Sciatic nerve (tissue), 2 donors: ENCODE measurements at places on chromosomes 2 and 18. TPM values are rescaled to one million over a fixed set of nuclear protein-coding genes. Genes with fewer than 3 reads are reported as not detected.

The GRB14 gene
- total RNA-seq: 20.2 TPM

The SLC5A7 gene
- not detected for total RNA-seq

The ITGAV gene
- total RNA-seq: 106 TPM

The BOK gene
- total RNA-seq: 31.1 TPM

The ICA1L gene
- 18.4 TPM for total RNA-seq

The NDC80 gene
- 1.3 TPM for total RNA-seq

The C2orf81 gene
- 4.4 TPM for total RNA-seq

GRCh38 chr2:47520302-47520630 is 117.3 kb downstream of the MSH2 start:
- DNase-seq: no peak

GRCh38 chr18:50706199-50706598 is 113.6 kb downstream of the MRO start:
- no peak for DNase-seq

GRCh38 chr2:2876331-2877221 is 501.0 kb downstream of the EIPR1 start:
- DNase-seq: no peak

GRCh38 chr18:32831781-32832180 is 59.0 kb upstream of the KLHL14 start:
- no peak for DNase-seq

DNA sequence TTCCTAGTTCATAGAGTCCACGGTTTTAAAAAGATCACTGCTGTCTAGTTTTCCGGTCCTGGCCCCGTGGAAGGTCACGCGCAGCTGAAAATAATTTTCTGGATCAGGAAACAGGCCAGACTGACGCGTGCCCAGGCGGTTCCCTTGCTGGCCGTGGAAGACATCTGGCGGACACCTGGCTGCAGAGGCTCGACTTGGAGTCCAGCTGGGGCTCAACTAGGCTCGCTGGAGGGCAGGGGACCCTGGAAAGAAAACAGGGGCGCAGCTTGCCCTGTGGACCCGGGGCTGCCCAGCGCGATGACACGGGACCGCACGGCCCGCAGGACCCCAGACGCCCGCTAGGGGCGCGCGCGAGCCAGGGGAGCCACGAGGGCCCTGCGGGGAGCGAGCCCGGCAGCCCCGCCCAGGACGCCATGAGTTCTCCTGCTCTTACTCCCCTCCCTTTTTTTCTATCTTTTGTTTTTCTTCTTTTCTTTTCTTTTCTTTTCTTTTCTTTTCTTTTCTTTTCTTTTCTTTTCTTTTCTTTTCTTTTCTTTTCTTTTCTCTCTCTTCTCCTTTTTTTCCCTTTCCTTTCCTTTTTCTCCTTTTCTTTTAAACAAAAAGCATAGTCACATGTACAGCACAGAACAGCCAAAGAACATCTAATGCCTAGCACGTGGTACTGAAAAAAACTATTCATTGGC is 43.2 kb upstream of the UBE2F start:
- DNase-seq: peak; percentile 87

DNA sequence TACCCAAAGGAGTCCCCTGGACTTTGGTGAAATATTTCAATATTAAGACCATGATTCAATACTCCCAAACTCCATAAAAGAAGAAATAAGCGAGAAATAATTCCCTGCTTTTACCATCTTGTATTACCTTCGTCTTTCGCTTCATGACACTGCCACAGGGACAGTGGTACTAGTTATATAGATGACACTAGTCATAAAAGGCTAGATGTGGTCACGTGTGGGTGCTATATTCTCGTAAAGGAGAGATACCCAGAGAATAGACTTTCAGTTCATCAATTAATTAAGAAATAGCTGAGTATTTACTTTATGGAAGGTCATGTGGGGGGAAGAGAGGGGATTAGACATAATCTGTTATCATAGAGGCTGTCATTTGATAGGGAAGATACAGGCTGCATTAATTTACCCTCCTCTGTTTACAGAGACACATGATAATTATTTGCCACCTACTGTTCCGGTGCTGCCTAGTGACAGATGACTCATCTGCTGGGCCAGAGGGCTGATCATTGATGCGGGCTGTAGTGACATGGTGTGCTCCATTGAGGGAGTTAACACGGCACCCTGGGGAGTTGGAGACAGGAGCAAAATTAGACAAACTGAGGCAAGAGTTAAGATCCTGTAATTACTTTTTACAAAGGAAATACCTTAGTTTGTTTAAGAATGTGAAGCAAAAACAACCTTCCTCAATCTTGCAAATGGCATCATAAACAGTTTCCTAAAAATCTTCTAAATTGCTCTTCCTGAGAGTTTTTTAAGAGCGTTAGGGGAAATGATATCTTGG is 78.2 kb upstream of the ITGB6 start:
- DNase-seq: no peak

DNA sequence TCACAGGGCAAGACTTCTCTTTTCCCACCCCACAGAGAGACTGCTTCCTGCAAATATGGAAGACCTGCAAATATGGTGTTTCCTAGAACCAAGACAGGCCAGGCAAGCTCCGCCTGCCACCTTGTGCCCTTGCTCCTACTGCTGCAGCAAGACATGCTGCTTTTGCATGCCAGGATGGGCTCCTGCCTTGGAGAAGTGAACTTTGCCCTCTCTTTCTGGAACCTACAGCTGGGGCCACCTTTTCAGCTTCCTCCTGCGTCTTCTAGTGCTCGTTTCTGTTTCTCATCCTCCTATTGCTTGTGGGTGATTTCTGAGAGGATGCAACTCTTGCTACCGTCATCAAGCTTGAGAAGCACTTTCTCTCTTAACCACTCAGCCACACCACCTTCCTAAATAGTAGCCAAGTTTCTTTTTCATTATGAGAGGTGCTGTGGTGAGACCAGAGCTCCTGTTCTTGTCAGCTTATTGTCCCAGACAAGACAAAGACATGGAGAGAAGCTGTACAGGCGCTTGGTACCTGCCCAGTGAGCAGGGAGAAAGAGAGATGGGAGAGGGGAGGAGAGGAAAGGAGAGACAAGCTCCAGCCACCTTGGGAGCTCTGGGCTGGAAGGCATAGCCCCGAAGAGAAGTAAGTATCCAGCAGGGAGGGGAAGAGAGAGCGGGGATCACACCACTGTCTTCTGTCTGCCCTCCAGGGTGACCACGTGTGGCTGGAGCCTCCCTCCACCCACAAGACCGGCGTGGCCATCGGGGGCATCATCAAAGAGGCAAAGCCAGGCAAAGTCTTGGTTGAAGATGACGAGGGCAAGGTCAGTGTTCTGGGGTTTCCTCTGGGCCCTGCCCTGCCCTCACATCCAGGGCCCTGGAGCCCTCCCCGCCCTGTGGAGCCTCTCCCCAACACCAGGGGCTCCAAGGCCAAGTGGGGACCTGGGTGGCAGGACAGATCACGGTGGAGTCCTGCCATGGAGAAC is 28.3 kb downstream of the MYO7B start:
- DNase-seq: no peak

DNA sequence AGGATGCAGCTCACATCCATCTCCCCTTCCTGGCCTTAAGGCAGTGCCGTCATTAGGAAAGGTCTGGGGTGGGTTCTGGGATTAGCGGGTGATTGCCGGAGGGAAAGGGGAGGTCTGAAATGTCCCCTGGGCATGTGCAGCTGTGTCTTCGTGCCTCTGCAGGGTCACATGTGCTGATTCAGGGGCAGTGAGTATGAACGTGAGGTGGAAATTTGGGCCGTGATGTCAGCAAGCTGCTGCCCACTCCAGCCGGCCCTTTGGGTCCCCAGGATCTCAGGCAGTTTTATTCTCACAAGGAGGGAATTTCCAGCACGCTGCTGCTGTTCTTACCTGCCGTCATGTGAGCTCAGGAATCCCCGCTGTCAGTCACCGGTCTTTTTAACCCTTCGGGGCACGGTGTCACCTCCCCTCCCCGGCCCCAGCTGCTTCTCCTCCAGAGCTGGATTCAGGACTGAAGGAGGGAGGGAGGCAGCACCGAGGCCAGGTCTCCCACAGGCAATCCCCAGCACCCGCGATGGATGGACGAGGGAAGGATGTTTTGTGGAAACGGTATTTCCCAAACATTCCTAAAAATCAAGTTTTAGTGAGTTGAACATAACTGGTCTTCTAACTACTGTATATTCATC is 23.5 kb downstream of the GPR35 start:
- DNase-seq: no peak

GRCh38 chr18:44748582-44748981 is 67.9 kb downstream of the SETBP1 start:
- no peak for DNase-seq

GRCh38 chr2:158776231-158776630 is 18.9 kb upstream of the DAPL1 start:
- no peak for DNase-seq

- peak; percentile 48 for DNase-seq
These were observed 16.9 kb downstream of the PRKAG3 start for GRCh38 chr2:218814540-218815243.

- DNase-seq: no peak
These were observed 218.9 kb upstream of the GYPC start for GRCh38 chr2:126437016-126437415.

- no peak for DNase-seq
These were observed 28.4 kb downstream of the OTX1 start for GRCh38 chr2:63078852-63079606.

GRCh38 chr2:48474574-48475298 is 55.2 kb upstream of the STON1 start:
- DNase-seq: no peak

GRCh38 chr2:238593678-238594077 is 167.0 kb downstream of the ASB1 start:
- DNase-seq: no peak

DNA sequence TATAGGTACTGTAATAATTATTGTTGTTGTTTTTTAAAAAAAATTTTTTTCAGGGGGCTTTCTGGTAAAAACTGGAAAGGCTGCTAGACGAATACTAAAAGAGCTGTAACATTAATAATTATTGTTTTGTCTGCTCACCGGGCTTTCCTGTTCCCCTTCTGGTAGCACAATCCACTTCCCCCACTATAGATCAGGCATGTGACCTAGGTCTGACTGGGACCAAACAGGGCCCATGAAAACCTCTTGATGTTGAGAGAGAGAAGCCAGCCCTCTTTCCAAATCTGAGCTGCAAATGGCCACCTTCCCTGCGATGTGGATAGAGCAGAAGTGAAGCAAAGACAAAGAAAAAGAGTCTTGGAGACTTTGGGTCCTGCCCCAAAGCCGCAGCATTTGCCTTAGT is 23.4 kb downstream of the SH2D6 start:
- no peak for DNase-seq

GRCh38 chr2:215879977-215880940 is 133.1 kb downstream of the MREG start:
- DNase-seq: no peak

DNA sequence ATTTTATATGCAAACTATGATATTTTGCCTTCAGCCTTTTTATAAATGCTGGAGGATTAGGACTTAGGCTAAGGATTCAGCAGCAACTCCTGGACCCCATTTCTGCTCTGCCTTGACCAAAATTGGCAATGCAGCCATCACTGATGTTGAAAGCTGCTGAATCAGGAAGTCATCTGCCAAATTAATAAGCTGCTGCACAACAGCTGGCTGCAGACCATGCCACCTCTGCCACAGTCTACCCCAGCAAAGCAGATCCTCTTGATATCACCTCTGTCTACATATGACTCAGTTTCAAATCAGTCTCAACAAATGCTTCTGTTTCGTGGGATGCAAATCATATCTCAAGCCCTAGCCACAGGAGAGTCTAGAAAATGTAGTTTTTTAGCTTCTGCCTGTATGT is 7.1 kb upstream of the SOS1 start:
- no peak for DNase-seq

- DNase-seq: no peak
These were observed 19.6 kb upstream of the NDUFV2 start for GRCh38 chr18:9082711-9083510.

DNA sequence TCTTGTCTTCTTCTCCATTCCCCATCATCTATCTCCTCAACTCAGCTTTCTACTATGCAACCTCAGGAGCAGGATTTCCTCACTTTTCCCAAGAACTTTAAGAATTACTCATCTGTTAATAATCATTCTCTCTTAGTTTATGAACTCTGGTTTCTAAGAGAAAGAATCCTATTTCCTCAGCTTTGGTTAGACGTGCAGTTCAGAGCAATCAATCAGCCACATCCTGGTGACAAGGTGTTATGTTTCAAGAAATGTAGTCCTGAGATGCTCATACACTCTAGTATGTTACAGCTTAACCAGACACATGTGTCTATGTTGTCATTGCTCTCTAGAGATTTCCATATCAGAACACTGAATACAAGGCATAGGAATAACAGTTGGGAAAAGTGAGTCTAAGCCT is 277.9 kb downstream of the MBD2 start:
- DNase-seq: no peak
